ENCODE measurements at places on chromosomes 5 and 9.

GRCh38 chr5:37791321-37791720 lies 48.5 kb downstream of the GDNF start:
- DNase-seq = no peak

GRCh38 chr9:88681434-88681833 lies 146.5 kb downstream of the NXNL2 start:
- DNase-seq = no peak

DNA sequence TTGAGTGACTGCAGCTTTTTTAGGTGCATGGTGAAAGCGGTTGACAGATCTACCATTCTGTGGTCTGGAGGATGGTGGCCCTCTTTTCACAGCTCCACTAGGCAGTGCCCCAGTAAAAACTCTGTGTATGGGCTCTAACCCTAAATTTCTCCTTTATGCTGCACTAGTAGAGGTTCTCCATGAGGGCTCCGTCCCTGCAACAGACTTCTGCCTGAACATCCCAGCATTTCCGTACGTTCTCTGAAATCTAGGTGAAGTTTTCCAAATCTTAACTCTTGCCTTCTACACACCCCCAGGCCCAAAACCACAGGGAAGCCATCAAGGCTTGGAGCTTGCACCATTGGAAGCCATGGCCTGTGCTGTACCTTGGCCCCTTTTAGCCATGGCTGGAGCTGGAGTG lies 1898.1 kb upstream of the NUDT12 start:
- no peak for DNase-seq

DNA sequence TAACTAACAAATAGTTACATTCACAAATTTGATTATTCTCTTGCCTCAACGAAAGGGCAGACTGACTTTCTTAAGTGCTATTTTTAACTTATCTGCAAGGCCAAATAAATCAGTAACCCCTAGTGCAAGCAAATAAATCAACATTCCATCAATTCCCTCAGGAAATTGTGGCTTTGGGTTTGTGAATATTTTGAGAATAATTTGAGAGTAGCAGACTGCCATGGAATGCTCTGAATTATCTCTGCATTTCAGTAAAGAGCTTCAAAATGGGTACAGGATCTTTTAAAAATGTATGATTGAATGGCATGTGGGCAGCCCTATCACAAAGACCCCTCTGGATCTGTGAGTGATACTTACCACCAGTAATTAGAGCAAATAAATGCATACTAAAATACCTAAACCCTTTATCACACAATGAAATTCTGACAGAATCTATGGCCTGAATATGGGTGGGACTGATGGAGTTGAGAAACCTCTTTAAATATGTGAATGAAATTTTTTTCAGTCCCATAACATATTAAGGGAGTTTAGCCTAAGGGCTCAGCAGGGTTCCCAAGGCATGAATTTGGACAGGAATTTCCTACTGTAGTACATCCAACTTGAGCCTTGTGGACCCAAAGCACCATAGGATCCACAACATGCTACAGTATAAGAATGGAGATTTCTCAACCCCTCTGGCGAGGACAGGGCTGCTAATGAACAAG lies 92.5 kb upstream of the ITGA2 start:
- DNase-seq = no peak

DNA sequence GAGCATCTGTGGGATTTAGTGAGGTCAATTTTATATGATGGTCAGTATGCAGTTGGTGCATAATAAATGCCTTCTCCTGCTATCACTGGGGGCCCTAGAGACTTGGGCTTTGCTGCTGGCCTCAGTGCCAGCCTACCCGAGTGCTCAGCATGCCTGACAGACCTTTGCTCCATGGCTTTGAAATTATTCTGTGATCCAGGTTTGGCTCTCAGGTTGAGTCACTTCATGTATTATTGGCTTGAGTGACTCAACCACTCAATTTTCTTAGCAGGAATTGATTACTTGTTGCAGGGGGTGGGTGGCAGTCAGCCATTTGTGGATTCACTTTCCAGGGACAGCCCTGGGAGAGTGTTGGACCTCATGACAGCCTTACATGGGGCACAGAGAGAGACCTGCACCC lies 13.5 kb downstream of the SLC25A48 start:
- DNase-seq = no peak

DNA sequence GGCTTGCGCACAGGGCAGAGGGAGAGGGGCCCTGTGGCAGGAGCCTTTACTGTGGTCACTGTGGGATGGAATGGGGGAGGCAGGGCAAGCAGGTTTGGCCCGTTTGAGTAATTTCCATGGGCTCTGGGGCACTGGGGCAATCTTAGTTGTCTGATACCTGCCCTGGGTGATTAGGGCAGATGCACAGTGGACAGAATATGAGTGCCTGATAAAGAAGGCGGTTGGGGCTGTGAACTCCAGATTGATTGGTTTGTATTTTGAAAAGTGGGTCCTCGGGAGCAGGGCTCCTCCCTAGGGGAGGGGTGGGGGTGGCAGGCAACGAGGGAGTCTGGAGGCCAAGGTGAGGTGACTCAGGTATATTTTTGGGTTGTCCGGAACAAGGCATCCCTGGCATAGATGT lies 247.5 kb downstream of the NSG2 start:
- DNase-seq = no peak

GRCh38 chr5:122661496-122662180 lies 113.2 kb upstream of the SNX2 start:
- no peak for DNase-seq

DNA sequence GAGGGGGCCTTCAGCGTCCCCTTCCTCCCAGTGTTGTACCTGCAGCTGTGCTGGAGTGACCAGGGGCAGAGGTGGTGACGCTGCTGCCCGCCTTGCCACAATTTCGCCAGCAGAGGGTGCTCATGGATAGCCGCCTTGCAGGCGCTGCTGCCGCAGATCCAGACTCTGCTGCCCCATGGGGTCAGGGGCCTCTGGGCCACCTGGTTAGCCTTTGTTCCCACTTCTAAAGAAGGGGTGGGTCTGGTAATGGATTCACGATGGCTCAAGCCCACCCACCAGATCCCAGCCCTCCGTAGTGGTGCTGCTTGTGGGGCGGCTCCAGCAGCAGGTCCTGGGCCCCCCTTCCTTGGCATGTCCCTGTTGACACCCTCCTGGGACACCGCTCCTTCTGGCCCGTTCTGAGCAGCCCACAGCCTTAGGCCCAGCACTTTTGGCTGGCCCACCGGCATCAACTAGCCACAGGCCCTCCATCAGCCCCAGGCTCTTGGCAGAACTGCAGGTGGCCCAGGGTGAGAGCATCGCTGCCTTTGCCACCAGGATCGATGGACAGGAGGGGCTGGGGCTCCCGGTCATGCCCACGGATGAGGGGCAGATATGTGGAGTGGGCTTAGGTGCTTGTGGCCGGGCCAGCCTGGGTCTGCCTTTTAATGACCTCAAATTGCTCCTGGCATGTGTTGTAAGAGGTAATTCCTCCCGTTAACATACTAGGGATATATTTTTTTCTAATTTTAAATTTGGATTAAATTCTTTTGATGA lies 57.2 kb downstream of the COL5A1 start:
- no peak for DNase-seq

GRCh38 chr5:125424402-125425141 lies 678.1 kb upstream of the ZNF608 start:
- no peak for DNase-seq

DNA sequence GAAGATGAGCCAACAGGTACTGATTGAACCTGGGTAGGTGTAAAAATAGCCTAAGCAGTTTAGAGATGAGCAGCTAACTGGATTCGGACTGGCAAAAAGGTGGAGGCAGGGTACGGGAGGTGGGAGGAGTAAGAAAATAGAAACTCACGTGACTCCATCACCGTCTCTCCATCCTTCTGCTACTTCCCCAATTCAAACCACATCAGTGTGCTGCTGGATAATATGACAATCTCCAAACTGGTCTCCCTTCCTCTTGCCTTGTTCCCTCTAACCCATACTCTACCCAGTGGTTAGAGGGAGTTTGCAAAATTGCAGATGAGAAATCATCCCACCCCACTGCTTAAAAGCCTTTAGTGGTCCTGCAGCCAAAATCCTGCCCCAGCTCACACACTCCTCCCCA lies 42.7 kb downstream of the RIGI start:
- no peak for DNase-seq

- DNase-seq = no peak
Measured at GRCh38 chr9:104389341-104389740, 114.7 kb upstream of the OR13F1 start.

DNA sequence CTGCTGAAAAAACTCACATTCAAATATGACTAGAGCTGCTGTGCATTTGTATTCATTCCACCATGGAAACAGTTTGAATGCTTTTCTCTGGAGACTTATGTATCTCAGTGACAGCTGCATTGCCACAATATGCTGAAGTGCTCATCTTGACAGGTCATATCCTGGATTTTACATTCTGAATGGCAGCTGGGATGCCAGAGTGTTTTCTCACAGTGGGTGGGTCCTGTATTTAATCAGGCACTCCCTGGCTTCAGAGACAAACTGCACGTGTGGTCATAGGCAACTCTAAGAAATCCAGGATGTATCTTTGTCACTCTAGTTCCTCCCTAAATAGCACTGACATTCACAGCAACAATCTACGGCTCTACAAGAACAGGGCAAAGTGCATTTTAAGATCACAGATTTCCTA lies 75.6 kb downstream of the ST8SIA4 start:
- DNase-seq = peak; percentile 85

DNA sequence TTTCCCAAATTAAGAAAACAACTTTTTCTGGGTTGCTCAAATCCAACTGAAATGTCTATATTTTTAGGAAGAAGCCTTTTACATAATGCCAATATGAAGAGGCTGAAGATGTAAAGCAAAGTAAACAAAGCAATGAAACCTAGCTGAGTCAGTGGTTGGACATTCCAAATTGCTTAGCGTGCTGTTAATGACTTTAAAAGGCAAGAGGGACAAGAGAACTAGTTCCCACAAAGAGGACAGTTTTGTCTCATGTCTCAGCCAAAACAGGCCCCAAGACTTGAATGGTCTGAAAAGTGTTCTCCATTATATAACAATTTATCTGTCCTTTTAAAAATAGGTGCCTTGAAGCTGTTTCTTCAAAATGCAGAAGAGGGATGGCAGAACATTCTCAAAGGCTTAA lies 407.0 kb downstream of the ENC1 start:
- no peak for DNase-seq

DNA sequence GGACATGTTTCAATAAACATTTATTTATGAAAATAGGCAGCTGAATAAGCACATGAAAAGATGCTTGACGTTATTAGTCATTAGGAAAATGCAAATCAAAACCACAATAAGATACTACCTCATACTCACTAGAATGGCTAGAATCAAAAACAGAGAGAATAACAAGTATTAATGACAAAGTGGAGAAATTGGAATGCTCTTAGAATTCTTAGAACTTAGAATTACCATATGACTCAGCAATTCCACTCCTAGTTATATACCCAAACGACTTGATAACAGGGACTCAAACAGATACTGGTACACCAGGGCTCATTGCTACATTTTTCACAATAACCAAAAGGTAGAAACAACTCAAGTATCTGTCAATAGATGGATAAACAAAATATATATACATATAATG lies 15.1 kb upstream of the TRIM36 start:
- DNase-seq = no peak

- DNase-seq = no peak
Measured at GRCh38 chr9:79060766-79061165, 511.0 kb upstream of the TLE4 start.

DNA sequence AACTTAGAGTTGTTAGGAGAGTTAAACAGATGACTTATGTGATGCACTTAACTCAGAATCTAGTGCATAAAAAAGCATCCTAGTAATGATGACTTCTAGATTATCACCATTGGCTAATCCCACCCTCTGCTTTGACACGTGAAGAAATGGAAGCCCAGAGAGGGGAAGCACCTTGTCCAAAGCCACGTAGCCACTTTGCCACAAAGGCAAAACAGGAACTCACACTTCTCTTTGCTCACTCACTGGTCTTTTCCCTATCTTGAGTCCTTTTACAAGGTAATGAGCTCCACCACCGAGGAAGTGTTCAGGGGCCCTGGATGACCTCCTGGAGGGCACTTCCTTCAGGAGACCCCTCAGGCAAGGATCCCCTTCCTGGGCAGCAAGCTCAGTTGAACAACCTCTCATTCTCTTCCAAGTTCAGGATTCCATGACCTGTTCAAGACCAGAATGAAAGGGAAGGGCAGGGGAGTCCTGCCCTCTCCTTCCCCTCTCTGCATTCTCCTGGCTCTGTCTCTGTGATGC lies 89.7 kb downstream of the HRH2 start:
- DNase-seq = no peak

GRCh38 chr5:74617202-74617601 lies 23.3 kb downstream of the ENC1 start:
- DNase-seq = no peak

DNA sequence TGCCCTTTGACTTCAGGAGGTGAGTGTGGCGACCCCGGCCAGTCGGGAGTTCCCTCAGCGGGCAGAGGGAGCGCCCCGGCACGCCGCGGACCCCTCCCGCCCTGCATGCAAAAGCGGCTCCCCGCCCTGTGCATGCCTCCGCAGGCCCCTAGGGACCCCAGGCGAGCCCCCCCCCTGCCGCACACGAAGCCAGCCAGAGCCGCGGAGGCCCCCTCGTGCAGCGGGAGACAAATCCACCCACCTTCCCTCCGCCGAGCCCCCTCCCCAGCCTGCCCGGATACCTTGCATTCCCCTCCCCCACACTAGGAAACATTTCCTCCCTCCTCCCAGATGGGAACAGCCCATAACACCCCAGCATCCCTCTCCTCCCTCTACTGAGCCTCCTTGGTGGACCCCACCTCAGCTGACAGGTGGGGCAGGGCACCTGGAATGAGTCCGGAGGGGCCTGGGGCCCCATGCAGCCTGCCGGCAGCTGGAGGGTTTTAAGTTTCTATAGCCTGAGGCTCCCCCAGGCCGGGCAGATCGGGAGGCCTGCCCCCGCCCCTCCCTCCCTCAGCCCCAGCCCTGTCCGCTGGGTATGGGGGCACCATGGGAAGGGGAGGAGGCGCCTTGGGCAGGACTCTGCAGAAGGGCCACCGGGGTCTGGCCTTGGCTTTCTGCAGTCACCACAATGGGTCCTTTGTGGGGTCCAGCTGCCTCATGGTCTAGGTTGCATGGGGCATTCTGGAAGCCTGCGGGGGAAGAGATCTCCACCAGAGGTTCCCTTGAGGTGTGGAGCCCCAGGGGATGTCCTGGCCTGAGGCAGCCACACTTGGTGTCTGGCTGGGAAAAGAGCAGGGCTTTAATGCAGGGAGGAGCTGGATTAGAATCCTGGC lies 601 bp downstream of the ERGIC1 start:
- no peak for DNase-seq

GRCh38 chr9:96651626-96652025 lies 3.5 kb downstream of the PRXL2C start:
- no peak for DNase-seq

DNA sequence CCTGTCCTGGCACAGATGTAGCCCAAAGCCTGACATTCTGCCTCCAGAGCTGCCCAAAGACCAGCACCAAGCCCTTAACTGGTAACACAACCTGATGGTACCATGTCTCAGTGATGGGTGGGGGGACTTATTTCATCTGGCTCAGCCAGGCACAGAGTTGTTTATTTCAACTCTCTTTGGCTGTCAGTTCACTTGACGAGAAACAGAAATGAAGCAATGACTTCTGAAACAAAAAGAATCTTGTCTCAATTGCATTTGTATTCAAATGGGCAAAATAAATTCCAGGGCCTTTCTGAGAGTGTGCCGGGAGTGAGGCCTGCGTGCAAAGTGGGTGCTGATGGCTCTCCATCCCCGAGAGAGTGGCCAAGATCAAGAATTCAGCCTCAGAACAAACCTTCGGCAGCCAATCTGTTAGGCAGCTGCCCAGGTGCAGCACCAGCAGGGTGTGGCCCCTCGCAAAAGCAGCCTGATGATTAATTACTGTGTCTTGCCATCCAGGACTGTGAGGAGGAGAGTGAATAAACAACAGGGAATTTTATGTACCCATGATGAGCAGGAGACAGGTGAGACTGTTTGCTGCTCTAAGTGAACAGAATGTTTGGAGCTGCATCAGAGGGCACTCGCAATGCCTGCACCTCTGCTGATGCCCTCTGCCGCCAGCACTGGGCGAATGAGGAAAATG lies 238.0 kb downstream of the HSPA4 start:
- DNase-seq = peak; percentile 84
